ENCODE measurements at places on chromosomes 12 and 14.

- DNase-seq, result no peak
Observed at GRCh38 chr14:81198651-81199050, 22.1 kb downstream of the GTF2A1 start.

- DNase-seq, result no peak
Observed at GRCh38 chr12:103114296-103115055, 157.0 kb downstream of the ASCL1 start.

DNA sequence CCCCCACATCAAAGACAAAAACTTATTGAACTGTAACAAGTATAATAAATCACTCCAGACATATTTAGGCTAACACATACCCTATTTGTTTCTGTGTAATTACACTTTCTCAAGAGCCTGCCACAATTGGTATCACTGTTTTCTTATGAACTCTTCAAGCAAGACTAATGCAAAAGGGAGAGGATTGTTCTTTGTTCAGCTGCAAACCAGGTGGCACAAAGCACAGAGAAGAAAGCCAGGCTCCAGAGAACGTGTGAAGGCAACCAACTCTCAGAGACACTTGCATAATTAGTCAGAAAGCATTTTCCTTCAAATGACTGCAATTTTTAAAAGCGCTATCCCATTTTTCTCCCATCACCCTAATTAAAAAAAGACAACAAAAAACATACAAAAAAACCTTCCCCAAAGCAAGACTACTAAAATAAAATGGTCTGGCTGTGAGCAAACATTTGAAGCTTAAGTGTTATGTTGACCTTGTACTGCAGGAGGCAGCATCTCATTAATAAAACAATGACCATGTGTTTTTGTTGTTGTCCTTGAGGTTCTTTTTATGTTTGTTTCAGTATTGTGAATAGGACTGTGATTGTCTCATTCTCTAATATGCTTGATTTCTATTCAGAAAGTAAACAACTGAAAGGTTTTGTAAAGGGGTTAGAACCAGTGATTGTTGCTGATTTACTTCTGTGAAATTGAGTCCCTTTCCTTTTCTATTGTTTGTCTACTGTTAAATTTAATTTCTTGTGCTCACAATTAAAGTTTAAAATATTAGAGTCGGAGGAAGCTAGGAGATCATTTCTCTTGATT is 452.7 kb upstream of the PDE3A start:
- DNase-seq, result peak; percentile 72

DNA sequence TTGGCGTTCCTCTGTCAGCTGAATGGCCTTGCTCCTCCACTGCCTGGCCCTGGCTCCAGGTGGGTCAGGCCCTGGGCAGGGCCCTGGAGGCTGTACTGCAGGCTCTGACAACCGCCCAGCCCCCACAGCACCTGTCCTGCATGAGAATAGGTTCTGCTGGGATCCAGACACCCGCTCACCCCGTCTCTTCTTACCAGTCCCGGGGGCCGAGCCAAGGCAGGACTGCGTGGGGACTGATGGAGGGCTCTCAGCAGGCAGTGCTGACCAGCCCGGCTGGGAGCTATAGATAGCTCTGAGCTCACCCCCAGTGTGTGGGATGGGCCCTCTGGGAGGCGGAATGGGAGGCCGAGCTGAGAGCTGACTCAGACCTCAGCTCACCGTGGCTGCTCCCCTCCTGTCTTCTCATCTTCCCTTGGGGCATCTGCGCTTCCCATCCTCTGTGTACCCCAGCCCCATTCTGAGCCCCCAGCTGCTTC is 39.6 kb downstream of the TEAD4 start:
- no peak for DNase-seq

DNA sequence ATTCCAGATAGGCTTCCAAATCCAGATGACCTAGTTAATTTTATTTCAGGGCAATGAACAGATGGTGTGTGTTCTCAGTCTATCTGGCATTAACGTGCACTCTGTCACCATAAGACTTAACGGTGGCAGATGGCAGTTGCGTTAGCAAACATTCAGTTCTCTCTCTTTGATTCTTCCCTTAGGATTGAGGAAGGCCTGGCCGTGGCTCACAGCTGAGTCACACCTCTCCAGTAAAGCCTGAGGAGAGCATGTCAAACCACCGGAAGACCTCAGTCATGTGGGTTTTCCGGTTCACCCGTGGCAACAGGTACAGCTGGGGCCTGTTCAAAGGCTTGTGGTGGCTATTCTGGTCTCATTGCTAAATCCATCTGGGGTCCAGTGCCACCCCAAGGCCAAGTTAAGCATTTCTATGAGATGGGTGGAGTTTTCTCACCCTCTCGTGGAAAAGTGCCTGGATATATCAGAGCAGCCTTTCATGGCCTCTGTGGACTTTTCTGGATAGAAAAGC is 545.1 kb upstream of the ATP2B1 start:
- peak; percentile 15 for DNase-seq

- no peak for DNase-seq
Observed at GRCh38 chr12:28104316-28104715, 85.9 kb upstream of the CCDC91 start.

DNA sequence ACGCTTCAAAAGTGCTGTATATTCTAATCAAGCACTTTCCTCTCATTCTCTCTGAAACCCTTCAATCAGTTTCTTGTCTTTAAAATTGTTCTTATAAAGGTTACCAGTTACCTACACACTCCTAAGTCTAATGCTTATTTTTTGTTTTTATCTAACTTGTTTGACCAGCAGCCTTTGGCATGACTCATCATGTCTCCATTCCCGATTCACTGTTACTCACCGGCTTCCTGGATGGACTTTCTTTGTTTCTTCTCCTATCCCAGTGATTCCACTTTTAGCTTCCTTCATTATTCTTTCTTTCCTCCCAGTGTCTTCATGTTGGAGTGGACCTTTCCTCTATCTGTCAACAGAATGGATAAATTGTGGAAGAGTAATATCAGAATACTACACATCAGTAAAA is 368.6 kb upstream of the CCDC196 start:
- peak; percentile 30 for DNase-seq

GRCh38 chr12:31781894-31782540 is 53.2 kb upstream of the AMN1 start:
- DNase-seq, result no peak

GRCh38 chr14:64502887-64503433 is 678 bp downstream of the ZBTB25 start:
- DNase-seq, result no peak

- no peak for DNase-seq
Observed at GRCh38 chr12:127903146-127903545, 363.8 kb upstream of the TMEM132C start.

- no peak for DNase-seq
Observed at GRCh38 chr12:46516933-46517578, 144.5 kb upstream of the SLC38A2 start.

DNA sequence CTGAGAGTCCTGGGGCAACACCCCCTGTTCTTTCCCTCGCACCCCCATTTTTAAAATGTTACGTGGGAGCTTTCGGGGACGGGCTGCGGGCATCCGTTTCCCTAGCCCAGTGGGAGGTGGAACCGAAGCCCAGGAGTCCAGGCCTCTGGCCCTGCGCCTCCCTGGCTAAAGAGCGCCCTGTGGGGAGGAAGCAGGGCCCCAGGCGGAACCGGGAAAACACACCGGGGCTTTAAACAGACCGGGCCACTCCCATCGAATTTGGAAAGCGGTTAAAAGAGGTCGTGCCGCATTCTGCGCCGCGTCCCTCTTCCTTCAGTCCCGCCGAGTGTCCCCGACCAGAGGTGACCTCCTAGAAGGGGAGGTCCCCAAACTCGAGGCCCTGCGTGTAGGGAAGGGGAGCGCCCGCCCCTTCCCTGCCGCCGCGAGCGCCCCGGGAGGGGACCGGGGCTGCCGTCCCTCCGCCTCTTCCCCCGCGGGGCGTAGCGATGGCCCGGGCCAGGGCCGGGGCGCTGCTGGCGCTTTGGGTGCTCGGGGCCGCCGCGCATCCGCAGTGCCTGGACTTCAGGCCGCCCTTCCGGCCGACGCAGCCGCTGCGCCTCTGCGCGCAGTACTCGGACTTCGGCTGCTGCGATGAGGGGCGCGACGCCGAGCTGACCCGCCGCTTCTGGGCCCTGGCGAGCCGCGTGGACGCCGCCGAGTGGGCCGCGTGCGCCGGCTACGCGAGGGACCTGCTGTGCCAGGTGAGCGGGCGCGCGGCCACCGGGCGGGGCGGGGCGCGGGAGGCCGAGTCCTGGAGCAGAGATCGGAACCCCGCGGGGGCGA is at the start of gene HHIPL1:
Gene HHIPL1 (plus strand): TSS at position 407 of the 822 bp plus-strand sequence. CDS start 79 bp downstream, at position 486.
- DNase-seq, result no peak

GRCh38 chr14:50831726-50832168 is 785 bp upstream of the NIN start:
- no peak for DNase-seq

- DNase-seq, result no peak
Observed at GRCh38 chr14:50156111-50156510, 39.7 kb upstream of the VCPKMT start.

- DNase-seq, result no peak
Observed at GRCh38 chr14:104515811-104516780, 63.5 kb upstream of the C14orf180 start.

- DNase-seq, result no peak
Observed at GRCh38 chr12:2013527-2014223, 9.4 kb upstream of the DCP1B start.

DNA sequence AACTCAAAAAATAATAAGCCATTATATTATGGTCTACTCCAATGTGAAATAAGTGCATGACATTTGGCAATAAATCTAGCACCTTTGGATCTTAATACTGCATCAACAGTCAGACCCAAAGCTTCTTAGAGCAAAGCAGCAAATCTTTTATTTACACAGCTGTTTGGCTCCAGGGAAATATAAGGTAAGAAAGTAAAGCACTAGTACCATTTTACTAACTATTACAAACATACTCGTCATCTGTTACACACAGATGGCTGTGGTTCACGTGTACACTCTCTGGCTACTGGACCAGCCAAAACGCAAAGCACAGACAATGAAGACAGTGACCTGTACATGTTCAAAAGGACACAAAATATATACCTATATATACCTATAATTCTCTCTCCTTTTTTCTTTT is 2.8 kb downstream of the FGD6 start:
- DNase-seq, result no peak

- no peak for DNase-seq
Observed at GRCh38 chr14:72753044-72753710, 140.7 kb downstream of the DPF3 start.

- no peak for DNase-seq
Observed at GRCh38 chr12:76426160-76426559, 77.9 kb upstream of the BBS10 start.

- no peak for DNase-seq
Observed at GRCh38 chr12:21718944-21719650, 55.4 kb downstream of the KCNJ8 start.

GRCh38 chr14:31294746-31295405 is 87.3 kb upstream of the HECTD1 start:
- no peak for DNase-seq

DNA sequence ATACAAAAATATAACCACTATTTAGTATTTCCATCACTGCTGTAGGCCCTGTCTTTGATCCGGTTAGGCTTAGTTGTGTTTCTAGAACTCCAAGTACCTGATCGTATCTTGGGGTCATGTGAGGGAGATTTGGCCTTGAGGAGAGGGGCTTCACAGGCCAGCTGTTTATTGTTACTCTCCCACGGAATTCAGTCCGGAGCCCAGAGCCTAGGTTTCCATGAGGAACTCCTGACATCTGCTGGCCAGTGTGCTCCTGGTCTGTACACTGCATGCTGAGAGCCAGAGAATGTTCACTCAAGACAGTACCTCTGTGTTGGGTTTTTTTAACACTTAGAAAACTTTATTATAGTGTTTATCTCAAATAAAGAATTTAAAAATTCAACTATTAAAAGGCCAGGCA is 341.0 kb upstream of the TMEM132C start:
- peak; percentile 17 for DNase-seq

GRCh38 chr14:26896447-26896846 is 298.6 kb upstream of the NOVA1 start:
- DNase-seq, result no peak

- no peak for DNase-seq
Observed at GRCh38 chr12:105113094-105113493, 5.6 kb downstream of the WASHC4 start.

Measured in NCI-H460 (cell line).